ENCODE measurements at places on chromosomes 5 and 9.

DNA sequence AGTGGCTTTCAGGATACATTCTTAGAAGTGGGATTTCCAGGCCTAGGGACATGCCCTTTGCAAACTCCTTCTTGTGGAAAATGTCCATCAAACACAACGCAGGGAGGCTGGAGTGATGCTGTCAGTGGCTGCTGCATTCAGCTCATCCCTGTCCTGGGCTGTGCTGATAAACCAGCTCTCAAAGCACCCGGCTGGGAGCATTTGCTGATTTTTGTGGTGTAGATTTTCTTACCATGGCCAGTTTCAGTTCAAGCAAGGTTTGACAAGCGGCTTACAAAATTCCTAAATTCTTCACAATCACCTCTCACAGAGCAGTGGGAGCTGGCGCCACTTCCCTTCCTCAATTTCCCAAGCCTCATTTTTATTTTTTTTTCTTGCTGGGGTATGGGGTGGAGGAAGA is 28.2 kb downstream of the FAM163B start:
- no peak for DNase-seq

GRCh38 chr9:35695943-35696401 is 6.2 kb upstream of the TPM2 start:
- no peak for DNase-seq

GRCh38 chr9:93079371-93079770 is 16.6 kb upstream of the CARD19 start:
- DNase-seq, result no peak

DNA sequence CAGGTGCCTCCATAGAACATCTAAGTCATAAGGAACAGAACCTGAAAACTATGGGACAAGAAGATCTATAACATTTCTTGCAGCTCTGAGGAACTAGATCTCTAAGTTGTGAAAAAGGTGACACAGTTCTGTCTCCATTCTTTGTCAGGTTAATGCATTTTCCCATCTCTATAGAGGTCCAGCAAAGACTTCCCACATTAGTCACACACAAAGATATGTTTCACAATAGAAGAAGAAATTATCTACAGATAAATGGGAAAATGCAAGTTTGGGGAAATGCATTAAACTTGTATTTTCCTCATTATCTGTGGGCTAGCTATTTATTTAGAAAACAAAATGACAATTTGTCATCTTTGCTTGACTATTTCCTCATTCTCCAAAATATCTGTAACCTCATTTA is 458.6 kb upstream of the PAPPA start:
- DNase-seq, result no peak

DNA sequence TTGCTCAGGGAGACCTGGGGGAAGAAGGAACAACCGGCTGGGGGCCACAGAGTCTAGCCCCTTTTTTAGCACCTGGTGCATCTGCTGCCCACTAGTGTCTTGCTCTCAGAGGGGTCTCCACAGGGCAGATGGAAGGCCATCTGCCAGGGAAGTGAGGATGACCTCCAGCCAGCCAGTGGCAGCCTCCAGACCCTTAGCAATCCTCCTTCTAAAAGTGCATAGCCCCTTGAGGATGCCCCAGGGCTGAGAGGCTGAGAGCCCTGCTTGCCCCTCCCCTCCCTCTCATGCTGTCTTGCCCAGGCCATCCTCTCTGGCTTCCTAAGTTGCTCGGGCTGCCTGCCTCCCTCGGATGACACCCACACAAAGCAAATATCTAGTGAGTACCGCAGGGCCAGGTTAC is 81.5 kb upstream of the PANK3 start:
- DNase-seq, result no peak

DNA sequence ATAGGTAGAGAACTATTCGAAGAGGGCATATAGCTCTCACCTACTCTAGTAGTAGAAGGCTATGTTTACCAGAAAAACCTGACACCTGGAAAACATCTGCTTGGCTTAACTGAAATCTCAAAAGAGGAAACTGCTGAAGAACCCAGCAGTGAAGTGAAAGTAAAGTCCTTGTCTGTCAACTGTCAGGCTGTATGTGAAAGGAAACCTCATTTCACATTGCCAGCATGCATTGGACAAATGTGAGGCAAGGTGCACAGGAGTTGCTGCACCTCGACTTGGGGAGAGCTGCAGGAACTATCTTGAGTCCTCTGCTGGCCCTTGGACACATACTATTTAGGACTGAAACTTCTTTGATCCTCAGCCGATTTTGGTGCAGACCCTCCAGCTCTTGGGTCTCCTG is 53.3 kb downstream of the NREP start:
- DNase-seq, result no peak

DNA sequence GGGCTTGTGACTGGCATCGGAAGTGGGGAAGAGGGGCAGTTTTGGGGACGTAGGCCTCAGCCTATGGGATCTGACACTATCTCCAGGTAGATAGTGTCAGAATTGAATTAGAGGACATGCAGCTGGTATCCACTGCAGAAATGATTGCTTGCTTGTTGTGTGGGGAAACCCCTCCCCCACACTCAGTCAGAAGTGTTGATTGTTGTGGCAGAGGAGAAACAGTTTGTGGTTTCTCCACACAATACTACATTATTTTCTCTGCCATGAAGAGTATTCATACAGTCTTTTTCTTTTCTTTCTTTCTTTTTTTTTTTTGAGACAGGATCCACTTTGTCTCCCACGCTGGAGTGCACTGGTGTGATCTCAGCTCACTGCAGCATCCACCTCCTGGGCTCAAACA is 113.9 kb downstream of the ARRDC3 start:
- no peak for DNase-seq

GRCh38 chr9:130330202-130330862 is 64.8 kb downstream of the HMCN2 start:
- no peak for DNase-seq

All from D721Med (cell line).